Central memory CD4-positive, alpha-beta T cell (primary cell): ENCODE measurements at places on chromosomes 7 and 10.

DNA sequence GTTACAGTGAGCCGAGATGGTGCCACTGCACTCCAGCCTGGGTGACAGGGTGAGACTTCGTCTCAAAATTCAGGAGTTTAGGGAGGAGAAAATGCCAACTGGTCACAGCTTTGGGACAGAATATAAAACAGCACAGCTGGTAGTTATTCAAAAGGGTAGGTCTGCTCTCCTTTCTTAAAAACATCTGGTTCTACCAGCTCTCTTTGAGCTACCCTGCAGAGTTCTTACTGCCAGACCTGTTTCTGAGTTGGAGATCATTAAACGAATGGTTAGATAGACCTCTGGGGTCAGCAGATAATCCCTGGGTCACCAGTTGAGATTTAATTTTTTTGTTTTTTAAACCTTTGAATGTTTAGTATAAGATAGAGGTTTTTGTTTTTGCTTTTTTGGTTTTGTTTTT is 52.6 kb downstream of the MCU start:
- no peak for DNase-seq

DNA sequence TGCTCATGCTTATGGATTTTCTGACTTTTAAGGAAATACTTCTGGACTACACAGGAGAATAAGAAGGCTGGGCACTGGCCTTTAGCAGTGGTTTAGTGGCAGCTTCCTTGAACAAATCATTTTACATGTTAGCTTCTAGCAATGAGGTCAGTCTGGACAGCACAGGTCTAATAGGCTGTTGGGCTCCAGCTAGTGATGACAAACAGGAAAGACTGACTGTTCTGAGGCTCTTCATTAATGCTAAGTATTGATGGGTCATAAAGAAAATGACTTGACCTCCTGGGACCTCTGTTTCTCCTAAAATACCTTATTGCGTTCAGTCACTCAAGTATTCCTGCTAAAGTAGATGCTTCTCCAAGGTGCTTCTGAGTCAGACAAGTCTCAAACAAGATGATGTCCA is 4.9 kb upstream of the RHOBTB1 start:
- DNase-seq, result no peak

GRCh38 chr7:25959168-25959734 is 192.7 kb upstream of the NFE2L3 start:
- DNase-seq, result no peak

DNA sequence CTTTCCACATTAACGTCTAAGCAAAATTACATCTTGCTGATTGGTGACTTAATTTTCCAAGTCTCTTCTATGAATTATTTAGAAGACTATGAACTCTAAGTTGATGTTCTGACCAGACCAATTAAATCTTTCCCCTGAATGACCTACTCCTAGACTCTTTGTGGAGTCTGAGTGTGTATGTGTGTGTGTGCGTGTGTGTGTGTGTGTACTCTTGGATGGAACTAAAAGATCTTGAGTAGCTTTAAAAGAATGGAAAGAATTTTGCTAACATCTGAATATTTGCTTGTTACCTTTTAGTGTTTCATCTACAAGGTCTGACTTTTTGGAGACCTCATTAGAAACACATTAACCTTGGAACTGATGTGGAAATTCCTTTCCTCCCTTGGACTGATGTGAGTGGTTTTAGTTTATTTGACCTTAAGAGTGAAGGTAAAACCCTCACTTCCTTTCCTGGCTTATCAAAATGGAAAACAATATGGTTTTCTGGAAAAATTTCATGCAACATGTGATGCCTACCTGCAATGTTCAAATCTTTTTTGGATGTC is 257.1 kb downstream of the GATA3 start:
- DNase-seq, result no peak

DNA sequence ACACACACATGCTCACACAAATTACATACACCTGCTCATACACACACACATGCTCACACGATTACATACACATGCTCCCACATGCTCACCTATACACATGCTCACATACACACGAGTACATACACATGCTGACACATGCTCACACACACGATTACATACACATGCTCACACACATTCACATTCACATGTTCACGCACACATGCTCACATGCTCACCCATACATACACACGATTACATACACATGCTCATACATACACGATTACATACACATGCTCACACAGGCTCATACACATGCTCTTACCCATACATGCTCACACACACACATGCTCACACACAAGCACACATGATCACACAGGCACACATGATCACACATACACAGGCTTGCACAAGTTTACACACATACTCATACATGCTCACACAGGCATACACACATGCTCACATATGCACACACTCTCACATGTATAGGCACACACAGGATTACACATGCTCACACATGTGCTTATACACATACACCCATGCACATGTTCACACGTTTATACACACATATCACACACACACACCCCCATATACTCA is 118.5 kb downstream of the PAXIP1 start:
- DNase-seq, result no peak

DNA sequence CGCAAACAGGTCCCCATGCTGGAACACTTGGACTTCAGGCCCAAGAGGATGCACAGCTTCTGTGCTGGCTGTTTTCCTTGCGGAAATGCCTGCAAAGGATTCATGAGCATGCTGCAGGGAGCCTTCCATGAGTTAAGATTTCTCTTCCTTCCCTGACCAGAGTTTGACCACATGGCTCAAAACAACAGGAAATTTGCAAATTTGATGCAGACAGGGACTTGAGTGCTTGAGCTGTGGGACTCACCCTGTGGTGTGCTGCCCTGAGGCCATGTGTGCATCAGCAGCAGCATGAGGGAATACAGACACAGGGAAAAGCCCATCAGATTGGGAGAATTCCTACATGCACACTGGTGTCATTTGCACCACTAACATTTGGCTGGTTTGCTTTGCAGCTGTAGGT is 195.4 kb downstream of the CDC14C start:
- DNase-seq, result no peak

GRCh38 chr10:102612964-102613275 is 31.4 kb upstream of the TRIM8 start:
- peak; percentile 75 for DNase-seq

GRCh38 chr10:24465124-24465874 is 256.4 kb downstream of the KIAA1217 start:
- DNase-seq, result no peak

- DNase-seq, result peak; percentile 2
These were observed 51.6 kb upstream of the SRRM3 start for GRCh38 chr7:76149847-76150691.

DNA sequence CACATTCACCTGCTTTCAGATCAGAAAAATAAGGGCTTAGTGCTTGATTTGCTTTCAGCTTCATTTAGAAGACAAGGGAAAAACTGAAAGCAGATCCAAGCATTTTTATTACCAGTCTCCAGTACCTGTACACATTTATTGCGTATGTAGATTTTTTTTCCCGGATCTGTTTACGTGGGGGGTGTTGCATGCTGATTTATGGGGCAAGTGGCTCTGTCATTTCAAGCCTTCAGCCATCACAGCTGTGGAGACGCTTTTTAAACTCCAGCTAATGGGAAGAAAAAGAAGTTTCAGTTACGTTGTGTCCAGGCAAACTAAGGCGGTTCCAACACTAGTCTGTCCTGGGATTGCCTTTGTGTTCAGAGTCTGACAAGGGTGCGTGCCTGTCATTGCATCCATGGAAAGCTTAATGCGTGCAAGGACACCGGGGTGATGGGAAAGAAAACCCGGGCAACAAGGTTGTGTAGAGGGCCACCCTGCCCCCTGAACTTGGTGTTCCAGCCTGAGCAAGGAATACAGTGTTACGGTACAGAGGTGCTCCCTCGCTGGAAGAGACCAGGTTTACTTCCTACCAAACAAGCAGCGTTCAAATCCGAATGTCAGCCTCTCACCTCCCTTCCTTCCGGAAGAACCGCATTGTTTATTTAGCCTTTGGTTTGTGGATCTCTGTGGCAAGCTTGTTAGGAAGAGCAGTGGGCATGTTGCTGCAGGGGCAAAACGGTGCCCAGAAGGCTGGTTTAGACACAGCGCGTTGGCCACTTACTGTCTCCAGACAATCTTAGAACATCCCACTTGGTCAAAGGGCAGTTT is 128.2 kb downstream of the FGFR2 start:
- no peak for DNase-seq

DNA sequence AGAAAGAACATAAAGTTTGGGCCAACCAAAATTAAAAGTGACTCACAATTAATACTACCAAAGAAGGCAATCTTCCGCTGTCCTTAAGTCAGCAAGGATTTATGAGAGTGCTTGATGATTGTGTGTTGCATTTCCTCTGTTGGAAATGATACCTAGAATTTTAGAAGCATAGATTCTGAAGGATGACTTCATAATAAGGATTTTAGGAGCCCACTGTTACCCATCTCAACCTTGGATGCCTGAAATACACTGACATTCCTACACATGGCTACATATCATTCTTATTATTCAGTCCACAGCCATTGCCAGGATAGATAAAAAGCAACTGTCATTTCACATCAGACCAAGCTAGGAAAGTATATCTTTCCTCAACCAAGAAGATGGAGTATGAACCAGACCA is 823.8 kb downstream of the LRMDA start:
- DNase-seq, result no peak

- no peak for DNase-seq
These were observed 255.1 kb upstream of the PLXDC2 start for GRCh38 chr10:19561181-19561580.

DNA sequence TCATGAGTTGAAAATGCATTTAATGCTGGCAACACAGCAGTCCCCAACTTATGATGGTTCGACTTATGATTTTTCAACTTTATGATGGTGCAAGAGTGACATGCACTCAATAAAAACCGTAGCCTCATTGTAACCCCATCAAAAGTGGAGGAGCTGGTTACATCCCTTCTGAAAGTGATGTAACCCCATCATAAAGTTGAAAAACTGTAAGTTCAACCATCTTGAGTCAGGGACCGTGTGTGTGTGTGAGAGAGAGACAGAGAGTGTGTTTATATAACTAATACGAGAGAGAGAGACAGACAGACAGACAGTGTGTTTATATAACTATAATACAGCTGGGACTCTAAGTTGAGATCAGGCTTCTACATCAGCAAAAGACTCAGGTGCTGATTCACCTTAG is 21.0 kb downstream of the ANXA11 start:
- no peak for DNase-seq

- DNase-seq, result no peak
These were observed 9.4 kb downstream of the STRIP2 start for GRCh38 chr7:129443612-129444011.

DNA sequence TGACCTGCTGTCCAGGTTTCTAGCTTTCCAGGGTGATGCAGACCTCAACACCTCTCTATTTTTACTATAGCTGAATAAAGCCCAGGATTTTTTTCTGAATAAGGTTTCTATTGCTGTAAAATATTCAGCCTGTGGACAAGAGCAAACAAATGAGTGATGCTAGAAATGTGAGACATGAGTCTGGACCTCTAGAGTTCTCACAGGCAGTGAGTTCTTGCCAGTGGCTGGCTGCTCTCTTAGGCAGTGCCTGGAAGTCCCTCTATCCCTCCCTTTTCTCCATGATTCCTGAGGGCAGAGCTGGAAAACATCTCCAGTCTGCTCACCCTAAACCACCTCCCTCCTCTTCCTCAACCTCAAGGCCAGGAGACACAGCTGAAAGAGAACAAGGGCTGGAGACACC is 793.8 kb upstream of the IGFBP3 start:
- DNase-seq, result no peak

DNA sequence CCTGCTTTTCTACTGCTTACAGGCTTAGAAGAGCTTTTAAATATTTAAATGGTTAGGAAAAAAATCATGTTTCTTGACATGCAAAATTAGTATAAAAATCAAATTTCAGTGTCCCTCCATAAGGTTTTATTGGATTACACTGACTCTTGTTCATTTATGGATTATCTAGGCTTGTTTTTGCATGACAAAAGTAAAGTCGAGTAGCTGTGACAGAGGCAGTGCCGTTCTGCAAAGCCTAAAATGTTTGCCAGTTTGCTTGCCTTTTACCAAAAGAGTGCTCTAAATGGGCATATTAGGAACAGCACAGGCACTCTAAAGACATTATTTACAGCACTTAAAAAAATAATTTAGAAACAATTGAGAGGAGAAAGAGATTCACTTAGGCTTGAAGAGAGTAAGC is 139.6 kb downstream of the TSPAN12 start:
- no peak for DNase-seq

- no peak for DNase-seq
These were observed 434.8 kb downstream of the LRMDA start for GRCh38 chr10:75866300-75866625.

DNA sequence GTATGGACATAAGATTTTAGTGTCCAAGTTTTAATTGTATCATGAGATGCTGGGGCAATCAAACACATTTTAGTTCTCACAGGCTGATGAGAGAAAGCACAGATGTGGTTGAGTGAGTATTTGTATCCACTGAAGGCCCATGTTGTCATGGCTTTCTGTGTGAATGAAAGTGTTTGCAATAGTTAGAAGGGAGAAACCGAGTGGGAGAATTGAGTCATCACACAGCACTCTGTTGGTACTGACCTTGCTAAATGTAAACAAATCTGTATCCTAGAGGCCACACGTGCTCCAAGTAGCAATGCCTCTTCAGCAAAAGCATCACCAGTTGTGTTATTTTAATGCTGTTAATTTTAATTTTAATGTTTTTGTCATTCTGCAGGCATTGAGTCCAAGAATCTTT is 121.2 kb downstream of the EMX2 start:
- no peak for DNase-seq

- DNase-seq, result no peak
These were observed 35.4 kb downstream of the TSPAN14 start for GRCh38 chr10:80489371-80490112.

DNA sequence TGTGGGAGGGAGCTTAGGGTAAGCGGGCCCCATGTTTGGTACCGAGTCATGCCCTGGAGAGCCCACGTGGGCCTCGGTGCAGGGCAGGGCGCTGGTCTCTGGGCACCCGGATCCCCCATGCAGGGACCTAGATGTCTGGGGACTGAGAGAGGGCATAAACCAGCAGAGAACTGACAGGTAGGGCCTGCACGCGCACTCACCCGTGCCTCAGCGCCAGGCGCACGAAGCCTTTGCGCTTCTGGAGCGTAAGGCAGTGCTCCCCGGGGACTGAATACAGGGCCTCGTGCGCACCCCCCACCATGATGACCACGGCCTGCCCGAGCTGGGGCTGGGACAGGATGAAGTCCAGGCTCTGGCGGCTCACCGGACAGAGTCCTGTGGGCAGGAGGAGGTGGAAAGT is 2.8 kb downstream of the MOGAT3 start:
- no peak for DNase-seq

DNA sequence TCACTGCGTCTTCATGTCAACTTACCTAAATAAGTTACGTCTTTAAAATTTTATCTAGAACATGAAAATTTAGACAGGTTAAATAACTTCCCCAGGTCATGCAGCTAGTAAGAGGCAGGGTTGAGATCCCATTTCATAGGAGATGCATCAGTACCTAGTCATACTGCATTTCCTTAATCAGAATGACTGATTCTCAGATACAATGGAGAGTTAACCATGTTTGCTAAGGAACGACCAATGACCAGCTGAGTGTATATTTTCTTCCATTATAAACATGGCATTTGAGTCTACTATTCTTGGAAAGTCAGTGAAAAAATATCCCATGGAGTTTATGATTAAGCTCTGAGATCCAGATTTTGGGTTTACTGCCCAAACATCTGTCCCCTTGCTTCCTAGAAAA is 39.6 kb downstream of the ENTPD1 start:
- no peak for DNase-seq
